Astrocyte (in vitro differentiated cells and primary cell): ENCODE measurements at places on chromosomes 5 and 9. TPM values are rescaled to one million over a fixed set of nuclear protein-coding genes. Genes with fewer than 3 reads are reported as not detected.

The SH2D3C gene
- 4.6 and 5.8 TPM in 2 replicates for total RNA-seq

DNA sequence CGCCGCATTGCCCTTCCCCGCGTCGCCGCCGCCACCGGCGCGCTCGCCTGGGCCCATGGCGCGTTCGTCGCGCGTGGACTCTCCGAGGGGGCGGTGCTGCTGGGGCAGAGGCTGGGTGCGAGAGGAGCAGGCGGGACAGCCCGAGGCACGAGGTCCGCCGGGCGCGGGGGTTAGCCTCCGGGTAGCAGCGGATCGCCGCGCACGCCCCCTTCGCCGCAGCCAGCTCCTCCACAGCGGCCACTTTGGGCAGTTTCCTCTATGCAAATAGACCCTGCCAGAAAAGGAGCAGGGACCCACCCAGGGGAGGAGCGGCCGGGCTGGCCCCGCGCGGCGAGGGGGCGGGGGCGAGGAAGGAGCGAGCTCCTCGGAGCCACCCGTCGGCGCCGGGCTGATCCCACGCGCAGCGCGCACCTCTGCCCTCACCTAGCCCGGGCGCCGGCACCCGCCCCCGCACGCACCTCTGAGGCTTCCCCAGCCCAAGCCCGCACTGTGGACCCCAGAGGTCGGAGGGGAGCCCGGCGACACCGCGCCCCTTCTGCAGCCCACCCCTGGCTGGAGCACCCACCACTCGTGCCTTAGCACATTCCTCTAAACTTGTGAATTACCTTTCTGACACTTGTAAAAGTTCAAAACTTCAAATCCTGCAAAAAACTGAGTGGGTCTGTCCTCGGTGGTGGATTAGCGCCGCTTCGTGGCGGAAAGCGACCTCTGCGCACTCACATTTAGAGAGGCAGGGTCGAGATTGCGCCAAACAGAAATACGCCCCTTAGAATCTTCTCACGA lies at the start of gene COL23A1:
Gene COL23A1 (minus strand): TSS at position 253 of the 783 bp plus-strand sequence.
- peak within 1 kb of the TSS; percentile 39 for H3K4me3 ChIP-seq
- H3K27ac ChIP-seq = no peak within 1 kb of the TSS
- peaks cover 39% of the 10 kb centered on the region for H3K27me3 ChIP-seq
- peak; percentile 36 for DNase-seq
- H3K4me1 ChIP-seq = no peaks in the 10 kb centered on the region

DNA sequence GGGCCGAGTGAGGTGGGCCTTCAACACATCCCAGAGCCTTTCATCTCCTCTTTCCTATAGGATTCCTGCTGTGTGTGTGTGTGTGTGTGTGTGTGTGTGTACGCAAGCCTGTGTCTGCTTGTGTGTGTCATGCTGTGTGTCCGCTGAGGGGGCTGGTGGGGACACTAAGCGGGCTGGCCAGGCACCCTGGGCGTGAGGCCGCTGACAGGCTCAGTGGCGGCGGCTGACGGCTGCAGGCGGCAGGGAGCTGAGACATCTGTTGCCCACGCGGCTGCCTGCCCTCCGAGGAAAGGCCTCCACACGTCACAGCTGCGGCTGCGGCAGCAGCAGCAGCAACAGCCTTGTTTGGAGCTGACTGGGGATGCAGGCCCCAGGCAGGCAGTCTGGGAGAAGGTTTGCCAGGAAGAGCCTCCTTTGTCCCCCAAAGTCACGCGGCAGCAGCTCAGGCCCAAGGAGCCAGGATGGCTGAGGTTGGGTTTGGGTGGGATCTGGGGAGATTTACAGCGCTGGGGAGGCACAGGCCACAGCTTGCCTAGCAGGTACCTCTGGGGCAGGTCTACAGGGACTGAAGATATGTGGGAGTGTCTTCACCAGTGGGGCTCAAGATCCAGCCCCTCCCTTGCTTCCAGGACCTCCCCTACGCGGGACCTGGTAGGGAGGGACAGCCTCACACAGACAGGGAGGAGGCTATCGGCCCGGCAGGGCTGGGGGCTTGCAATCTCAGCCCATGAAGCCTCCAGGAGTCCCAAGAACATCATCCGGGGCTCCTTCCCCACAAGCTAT lies 1.8 kb downstream of the PDLIM4 start:
- peak; percentile 91 for DNase-seq
- H3K4me3 ChIP-seq = peak overlapping the region; percentile 89
- peak overlapping the region; percentile 99 for H3K27ac ChIP-seq
- peaks cover 64% of the 10 kb centered on the region for H3K4me1 ChIP-seq
- H3K36me3 ChIP-seq = peaks cover 18% of the 10 kb centered on the region

DNA sequence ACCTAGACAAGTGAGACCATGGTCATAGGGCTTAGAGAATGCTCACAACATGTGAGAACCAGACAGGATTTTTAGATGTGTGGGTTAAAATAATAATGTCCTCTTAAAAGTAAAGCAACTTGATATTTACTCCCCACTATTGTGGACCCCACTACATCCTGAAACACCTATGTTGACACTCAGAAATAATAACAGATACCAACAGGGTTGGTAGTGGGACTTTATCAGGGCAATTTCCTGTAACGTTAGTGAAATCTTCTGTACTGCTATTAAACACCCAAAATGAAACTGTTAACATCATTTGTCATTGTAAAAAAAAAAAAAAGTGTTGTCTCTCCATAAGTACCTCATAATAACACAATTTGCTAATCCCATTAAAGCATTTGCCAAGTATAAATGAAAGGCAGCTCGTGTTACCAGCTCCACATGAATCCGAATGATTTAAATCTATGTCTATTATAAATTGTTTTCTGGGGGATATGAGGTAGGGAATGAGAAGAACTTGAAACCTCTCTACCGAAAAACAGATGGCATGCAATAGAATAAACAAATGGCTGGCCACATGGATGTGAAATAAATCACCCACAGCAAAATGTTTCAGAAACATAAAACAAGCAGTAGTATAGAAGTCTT lies 285.9 kb downstream of the ARHGEF28 start:
- H3K36me3 ChIP-seq = peaks cover 2% of the 10 kb centered on the region
- no peaks in the 10 kb centered on the region for H3K27me3 ChIP-seq
- no peak overlapping the region for H3K27ac ChIP-seq
- H3K4me3 ChIP-seq = no peak overlapping the region

GRCh38 chr5:59562756-59563389 lies 330.7 kb downstream of the PDE4D start:
- DNase-seq = peak; percentile 76
- H3K36me3 ChIP-seq = no peaks in the 10 kb centered on the region
- peak overlapping the region; percentile 44 for H3K27ac ChIP-seq
- peaks cover 17% of the 10 kb centered on the region for H3K4me1 ChIP-seq

DNA sequence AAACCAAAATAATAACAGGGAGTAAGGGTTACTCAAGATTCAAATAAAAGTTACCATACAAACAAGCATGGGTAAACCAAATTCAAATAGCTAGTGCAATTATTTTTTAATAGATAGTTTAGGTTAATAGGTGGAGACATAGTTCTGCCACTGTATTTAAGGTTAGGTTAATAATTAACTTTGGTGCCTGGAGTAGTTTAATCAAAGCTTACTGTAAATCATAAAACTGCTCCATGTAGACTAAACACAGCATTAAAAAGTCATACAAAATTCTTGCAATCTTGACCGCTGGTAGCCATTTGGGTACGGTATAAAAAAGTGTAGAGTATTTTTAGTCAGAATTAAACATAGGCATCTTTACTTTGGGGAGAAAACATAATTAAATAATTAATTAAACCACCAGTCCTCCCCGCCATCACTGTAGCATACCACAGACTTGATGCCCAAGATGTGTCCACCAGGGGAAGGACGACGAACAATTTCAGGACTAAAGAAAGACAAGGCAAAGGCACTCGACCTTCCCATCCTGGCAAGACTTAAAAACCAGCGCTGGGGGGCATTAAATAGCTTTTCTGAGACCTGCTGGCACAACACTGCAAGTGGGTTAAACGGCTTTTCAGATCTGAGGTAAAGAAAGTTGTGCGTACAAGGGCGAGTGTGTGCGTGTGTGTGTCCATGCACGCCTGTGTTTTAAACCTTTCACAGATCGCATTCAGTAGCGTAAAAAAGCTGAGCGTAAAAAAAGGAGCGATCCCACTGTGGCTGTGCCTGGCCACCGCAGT lies 2.9 kb downstream of the SEMA6A start:
- H3K36me3 ChIP-seq = no peaks in the 10 kb centered on the region
- H3K27ac ChIP-seq = no peak overlapping the region
- peaks cover 27% of the 10 kb centered on the region for H3K4me1 ChIP-seq
- H3K27me3 ChIP-seq = peaks cover 48% of the 10 kb centered on the region
- peak overlapping the region; percentile 64 for H3K4me3 ChIP-seq
- DNase-seq = no peak

The ARHGEF28 gene
- 8.1 and 8.5 TPM in 2 replicates for total RNA-seq

The FOXD1 gene
- 13.5 and 16.9 TPM in 2 replicates for total RNA-seq

The PWWP2A gene
- total RNA-seq = 18.4 and 19.6 TPM in 2 replicates

GRCh38 chr5:153748823-153749222 lies 258.4 kb downstream of the GRIA1 start:
- H3K4me1 ChIP-seq = no peaks in the 10 kb centered on the region
- no peak overlapping the region for H3K4me3 ChIP-seq
- no peak overlapping the region for H3K27ac ChIP-seq
- H3K27me3 ChIP-seq = no peaks in the 10 kb centered on the region
